ENCODE measurements at places on chromosomes 1 and 21.

GRCh38 chr1:8084913-8085312, 58.8 kb upstream of the ERRFI1 start:
- DNase-seq: no peak

GRCh38 chr1:94737124-94737998, 82.8 kb upstream of the SLC44A3 start:
- no peak for DNase-seq

DNA sequence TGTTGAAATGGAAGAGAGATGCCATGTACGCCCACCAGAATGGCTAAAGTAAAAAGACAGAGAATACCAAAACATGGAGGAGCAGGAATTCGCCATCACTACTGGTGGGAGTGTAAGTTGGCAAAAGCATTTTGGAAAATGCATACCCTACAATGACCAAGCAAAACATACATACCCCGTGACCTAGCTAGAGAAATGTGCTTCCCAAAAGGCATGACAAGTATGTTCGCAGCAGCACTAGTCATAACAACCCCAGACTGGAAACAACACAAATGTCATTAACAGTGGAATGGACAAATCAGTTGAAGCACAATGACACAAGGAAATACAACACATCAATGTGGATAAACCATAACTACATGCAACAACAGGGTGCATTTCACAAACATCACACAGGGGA, 27.2 kb downstream of the SYT2 start:
- no peak for DNase-seq

- no peak for DNase-seq
These were observed 15.2 kb upstream of the SLC25A34 start for GRCh38 chr1:15720861-15721260.

Data from DMS79 treated with DMSO at 0.1 percent for 48 hours (cell line).